KG1 (cell line): ENCODE measurements at places on chromosomes 7 and 10.

DNA sequence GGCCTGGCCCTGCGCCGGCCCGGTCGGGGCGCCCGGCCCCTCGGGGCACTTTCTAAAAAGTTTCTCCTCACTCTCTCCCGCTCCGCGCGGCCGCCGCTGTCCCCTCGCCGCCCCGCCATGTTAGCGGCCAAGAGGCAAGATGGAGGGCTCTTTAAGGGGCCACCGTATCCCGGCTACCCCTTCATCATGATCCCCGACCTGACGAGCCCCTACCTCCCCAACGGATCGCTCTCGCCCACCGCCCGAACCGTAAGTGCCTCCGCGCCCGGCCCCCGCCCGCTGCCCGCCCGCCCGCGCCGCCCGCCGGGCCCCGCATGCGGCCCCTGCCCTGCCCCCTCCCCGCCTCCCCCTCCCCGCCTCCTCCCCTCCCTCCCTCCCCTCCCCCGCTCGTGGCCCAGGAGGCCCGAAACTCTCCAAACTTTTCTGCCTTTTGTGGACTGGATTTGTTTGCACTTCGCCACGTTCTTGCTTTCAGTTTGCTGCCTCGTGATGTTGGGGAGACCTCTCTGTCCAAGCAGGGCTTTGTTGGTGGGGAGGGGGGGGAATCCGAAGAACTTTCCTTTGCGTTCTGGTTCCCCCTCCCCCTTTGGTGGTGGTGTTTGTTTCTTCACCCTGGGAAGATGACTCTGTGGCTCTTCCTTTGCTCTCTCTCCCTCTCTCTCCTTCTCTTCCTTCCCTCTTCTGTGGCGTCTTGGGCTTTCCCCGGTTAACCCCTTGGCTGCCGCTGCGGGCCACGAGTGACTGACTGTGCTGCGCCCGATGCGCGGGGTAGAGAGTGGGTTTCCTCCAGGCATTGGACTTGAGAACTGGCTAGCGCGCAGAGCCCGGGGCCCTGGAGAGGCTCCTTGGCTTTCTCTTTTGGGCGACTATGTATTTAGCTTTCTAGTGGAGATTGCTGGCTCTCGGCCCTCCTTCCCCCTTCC lies 1.6 kb downstream of the TCF7L2 start:
- peak; percentile 80 for DNase-seq

DNA sequence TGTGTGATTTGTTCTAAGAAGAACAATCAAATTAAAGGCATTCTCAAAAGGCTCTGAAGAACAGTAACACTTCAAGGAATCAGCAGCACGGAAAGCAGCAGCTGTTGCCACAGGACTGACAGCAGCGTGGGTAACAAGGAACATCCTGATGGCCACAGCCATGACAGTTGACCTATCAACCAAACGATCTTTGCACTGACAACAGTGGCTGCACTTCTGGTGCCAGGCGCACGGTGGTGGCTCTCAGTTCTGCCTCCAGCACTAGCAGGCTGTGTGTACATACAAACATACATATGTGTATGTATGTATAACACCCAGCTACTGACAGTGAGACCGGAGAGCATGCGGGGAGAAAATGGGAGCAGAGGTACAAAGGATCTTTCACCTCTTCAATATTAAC lies 114.1 kb downstream of the ZFAND4 start:
- peak; percentile 20 for DNase-seq

DNA sequence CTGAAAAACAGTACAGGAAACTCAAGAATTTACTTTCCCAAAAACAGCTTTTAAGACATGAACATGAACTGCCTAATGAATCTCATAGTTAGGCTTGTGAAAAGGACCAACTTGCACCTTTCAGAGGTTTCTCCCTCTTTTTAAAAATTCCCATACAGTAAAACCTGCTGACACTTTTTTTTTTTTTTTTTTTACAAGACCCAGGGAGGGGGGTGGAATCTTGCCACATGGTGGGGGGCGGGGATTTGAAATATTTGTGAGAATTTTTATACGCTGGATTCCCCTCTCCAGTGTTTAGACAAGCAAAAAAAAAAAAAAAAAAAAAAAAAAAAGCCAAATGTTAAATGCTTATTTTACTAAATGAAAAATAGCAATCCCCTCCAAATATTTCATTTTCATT lies 57.4 kb downstream of the HIBADH start:
- DNase-seq = no peak

- DNase-seq = no peak
Measured at GRCh38 chr10:27197980-27198620, 42.5 kb downstream of the ACBD5 start.

GRCh38 chr7:16498122-16498521 lies 28.5 kb upstream of the LRRC72 start:
- DNase-seq = no peak

- no peak for DNase-seq
Measured at GRCh38 chr7:51665045-51665780, 348.6 kb upstream of the COBL start.

DNA sequence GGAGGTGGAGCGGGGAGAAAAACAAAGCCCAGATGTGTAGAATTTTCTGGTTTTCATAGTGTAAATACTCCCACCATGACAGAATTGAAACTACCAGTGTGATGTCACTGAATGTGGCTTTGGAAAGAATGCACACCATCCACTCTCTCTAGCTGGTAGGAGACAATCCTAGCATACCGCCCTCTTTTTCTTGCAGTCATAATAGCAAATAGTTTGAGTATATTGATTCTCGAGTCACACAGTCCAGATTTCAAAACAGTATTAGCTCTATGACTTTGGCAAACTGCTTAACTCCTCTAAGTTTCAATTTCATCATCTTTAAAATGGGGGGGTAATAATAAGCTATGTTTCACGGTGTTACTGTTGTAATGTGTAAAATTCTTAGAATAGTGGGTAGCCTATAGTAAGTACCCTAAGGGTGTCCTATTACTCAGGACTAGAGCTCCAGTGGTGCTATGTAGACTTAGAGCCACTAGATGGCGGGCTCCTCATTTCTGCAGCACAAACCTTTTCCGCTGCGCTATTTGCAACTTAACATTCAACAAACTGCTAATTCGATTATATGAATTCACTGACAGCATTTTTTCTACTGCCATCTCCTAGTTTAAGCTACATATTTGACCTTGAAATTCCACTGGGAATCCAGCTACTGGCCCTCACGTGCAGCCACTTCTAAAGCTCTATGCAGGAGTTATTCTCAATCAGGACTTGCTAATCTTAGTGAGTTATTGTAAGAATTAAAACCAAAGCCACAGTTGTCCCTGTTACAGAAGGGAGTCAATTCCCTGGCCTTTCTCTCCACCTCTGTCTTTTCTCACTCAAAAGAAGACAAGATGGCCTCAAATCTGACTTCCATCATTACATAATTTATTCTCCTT lies 18.7 kb downstream of the TAS2R40 start:
- peak; percentile 18 for DNase-seq

- DNase-seq = no peak
Measured at GRCh38 chr7:107998150-107998549, 4.8 kb downstream of the LAMB1 start.

DNA sequence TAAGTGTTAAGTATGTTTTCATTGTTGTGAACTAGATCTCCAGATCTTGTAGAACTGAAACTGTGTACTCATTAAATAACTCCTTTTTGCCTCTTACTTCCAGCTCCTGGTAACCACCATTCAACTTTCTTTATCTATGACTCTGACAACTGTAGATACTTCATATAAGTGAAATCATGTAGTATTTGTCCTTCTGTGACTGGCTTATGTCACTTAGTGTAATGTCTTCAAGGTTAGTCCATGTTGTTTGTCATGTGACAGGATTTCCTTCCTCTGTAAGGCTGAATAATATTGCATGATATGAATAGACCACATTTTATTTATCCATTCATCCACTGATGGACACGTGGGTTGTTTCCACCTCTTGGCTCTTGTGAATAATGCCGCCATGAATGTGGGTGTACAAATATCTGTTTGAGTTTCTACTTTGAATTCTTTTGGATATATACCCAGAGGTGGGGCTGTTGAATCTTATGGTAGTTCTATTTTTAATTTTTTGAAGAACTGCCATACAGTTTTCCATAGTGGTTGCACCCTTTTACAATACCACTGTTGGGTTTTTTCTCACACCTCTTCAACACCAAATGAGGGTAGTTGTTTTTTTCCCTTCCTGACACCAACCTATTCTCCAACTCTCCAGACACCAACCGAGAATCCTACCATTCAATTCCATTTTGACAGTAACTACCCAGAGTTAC lies 10.7 kb upstream of the FMC1 start:
- DNase-seq = no peak

- no peak for DNase-seq
Measured at GRCh38 chr7:114923403-114923713, 1.5 kb downstream of the MDFIC start.

- DNase-seq = no peak
Measured at GRCh38 chr7:149885191-149886017, 11.6 kb downstream of the ATP6V0E2 start.

GRCh38 chr7:102165136-102165535 lies 121.5 kb upstream of the SH2B2 start:
- DNase-seq = no peak

- no peak for DNase-seq
Measured at GRCh38 chr7:156650042-156650441, 9.5 kb downstream of the RNF32 start.

DNA sequence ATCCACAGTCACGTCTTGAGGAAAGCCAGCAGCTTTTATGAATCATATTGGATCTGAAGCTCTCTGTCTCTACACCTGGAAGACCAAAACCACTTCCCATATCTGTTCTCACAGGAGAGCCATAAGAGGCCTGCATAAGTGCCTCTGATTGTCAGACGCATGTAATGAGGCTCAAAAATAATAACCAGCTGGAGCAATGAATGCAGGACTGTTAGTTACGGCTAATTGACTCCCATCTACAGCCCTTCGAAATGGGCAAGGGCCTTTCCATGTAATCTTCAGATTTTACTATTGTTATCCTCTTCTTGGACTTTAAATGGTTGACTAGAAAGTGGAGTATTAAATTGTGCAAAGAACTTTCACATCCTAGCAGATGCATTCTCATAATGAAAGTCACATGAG lies 4.4 kb upstream of the SEMA3C start:
- DNase-seq = no peak

DNA sequence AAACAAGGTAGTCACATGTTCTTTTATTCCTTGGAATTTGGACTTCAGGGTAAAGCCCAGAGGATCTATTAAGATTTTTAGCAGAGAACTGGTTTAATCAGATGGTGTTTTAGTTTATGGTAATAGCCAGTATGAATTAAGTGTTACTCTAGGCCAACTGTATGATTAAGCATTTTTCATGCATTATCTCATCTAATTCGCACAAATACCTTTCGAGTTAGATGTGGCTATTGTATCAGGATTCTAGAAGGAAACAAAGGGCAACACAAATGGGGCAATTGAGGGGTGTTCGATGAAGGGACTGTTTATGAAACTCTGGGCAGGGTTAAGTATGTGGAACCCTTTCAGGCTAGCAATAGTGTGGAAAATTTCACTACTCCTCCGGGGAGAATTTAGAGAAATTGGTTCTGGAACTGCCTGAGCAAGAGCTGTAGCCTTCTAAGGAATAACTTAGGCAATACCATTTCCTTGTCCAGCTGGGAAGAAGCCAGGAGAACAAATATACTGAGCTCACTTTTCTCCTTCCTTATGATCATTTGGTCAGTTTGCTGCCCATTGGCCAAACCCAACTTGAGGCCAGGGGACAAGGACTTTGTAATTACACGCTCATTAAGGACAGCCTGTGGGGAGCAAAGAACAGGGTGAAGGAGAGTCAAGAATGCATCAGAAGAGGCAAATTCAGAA lies 319.0 kb upstream of the FZD1 start:
- no peak for DNase-seq

- no peak for DNase-seq
Measured at GRCh38 chr7:79281426-79281825, 172.0 kb downstream of the MAGI2 start.

DNA sequence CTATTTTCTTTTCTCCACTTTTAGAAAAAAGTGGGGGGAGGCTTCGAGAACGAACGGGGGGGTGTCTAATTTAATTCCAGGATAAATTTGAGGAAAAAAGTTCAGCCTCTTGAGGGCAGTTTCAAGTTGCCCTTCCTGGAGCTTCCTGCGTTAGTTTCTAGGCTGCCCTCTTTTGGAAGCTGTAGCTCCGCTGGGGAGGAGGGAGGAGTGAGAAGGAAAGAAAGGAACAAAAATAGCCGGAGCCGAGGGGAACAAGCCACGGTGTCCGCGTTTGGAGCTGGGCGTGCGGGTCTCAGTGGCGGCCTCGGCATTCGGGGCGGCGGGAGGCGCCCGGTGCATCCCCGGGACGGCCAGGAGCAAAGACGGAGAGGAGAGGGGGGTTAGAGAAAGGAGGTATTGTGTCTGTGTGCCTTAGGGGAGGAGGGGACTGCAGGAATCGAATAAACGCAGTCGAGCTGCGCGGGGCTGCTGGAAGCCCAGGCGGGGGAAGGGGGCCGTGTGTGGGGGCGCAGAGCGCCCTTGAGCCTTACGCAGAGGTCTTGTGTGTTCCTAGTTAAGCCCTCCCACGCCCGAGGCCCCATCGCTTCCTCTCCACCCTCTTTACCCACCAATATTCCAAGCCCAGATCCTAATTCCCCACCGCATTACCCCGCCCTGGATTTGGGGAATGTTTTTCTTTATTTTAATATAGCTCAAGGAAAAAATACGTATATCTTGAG lies 2.0 kb upstream of the TNRC18 start:
- DNase-seq = peak; percentile 49

DNA sequence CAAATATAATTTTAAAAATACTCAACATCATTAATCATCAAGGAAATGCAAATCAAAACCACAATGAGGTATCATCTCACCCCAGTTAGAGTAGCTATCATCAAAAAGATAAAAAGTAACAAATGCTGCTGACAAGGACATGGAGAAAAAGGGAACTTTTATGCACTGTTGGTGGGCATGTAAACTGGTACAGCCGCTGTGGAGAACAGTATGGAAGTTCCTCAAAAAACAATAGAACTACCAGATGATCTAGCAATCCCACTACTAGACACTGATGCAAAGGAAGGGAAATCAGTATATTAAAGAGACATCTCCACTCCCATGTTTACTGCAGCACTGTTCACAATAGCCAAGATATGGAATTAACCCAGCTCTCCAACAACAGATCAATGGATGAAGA lies 384.5 kb downstream of the PLXDC2 start:
- DNase-seq = no peak

DNA sequence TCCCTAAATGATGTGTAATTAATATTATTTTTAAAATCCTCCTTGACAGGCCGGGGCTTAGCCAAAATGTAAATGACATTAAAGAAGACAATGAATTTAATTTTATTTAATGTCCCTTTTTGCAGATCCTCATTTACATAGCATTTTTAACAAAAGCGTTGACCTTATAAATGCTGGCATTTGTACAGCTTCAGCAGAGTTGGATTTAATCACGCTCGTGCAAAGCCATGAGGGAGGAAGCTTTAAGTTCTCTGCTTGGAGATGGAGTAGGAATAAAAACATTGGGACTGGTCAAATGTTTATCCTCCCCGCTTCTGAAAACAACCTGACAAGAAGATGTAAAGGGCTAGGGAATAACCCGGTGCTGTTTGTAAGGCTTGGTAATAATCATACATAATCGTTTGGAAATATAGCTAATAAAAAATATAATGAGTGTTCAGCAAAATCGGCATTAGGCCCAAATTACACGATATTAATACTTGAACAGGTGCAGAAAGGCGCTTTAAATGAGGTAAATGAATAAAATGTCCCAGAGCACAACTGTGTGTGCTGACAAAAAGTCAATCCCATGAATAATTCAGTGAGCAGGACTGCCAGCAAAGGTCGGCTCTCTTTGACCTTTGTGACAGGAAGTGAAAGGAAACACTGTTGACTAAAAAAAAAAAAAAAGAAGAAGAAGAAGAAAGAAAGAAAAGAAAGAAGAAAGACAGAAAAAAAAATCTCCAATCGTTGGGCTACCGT lies 11.5 kb downstream of the EBF3 start:
- DNase-seq = no peak

- DNase-seq = no peak
Measured at GRCh38 chr7:110888641-110889040, 202.3 kb upstream of the LRRN3 start.

GRCh38 chr7:979886-980571 lies 3.0 kb upstream of the CYP2W1 start:
- DNase-seq = no peak
